Urothelium cell line (cell line): ENCODE measurements at places on chromosomes 11 and 22.

- no peak for DNase-seq
Observed at GRCh38 chr11:94583213-94583865, 16.2 kb downstream of the PIWIL4 start.

- DNase-seq, result no peak
Observed at GRCh38 chr11:45102361-45102809, 44.1 kb upstream of the PRDM11 start.

- no peak for DNase-seq
Observed at GRCh38 chr11:75903276-75903675, 88.3 kb downstream of the UVRAG start.

- DNase-seq, result no peak
Observed at GRCh38 chr11:66267039-66267378, 1.4 kb upstream of the RAB1B start.

- DNase-seq, result no peak
Observed at GRCh38 chr11:123531325-123531724, 101.3 kb downstream of the GRAMD1B start.

GRCh38 chr11:104728927-104729326, 169.3 kb downstream of the CASP12 start:
- no peak for DNase-seq
